ENCODE measurements at places on chromosomes 16 and 17. TPM values are rescaled to one million over a fixed set of nuclear protein-coding genes. Genes with fewer than 3 reads are reported as not detected.
A peak's percentile ranks its signal among the peaks of the same experiment; 100 is the strongest.

Gene STX1B
- 4.0 TPM for total RNA-seq

Gene MFAP4
- total RNA-seq, result 312 TPM

DNA sequence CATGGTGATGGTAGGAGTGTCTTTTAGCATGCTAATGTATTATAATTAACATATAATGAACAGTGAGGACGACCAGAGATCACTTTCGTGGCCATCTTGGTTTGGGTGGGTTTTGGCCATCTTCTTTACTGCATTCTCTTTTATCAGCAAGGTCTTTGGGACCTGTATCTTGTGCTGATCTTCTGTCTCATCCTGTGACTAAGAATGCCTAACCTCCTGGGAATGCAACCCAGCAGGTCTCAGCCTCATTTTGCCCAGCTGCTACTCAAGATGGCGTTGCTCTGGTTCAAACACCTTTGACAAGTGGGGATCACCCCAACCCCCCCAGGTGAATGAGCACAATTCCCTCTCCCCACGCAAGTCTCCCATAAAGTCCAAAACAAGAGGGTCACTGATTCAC, 49.3 kb upstream of the ETV4 start:
- DNase-seq, result no peak
- H3K4me1 ChIP-seq, result peaks cover 45% of the 10 kb centered on the region
- H3K27me3 ChIP-seq, result no peaks in the 10 kb centered on the region
- no peak overlapping the region for H3K4me3 ChIP-seq

- no peak overlapping the region for H3K4me3 ChIP-seq
- H3K27ac ChIP-seq, result no peak overlapping the region
- H3K4me1 ChIP-seq, result no peaks in the 10 kb centered on the region
- H3K27me3 ChIP-seq, result no peaks in the 10 kb centered on the region
- peaks cover 16% of the 10 kb centered on the region for H3K36me3 ChIP-seq
Observed at GRCh38 chr17:4040784-4041183, 76.5 kb upstream of the ATP2A3 start.

GRCh38 chr17:49510059-49510719, 15.1 kb downstream of the NGFR start:
- no peak overlapping the region for H3K4me3 ChIP-seq
- peaks cover 19% of the 10 kb centered on the region for H3K4me1 ChIP-seq
- peaks cover 1% of the 10 kb centered on the region for H3K36me3 ChIP-seq
- DNase-seq, result no peak

DNA sequence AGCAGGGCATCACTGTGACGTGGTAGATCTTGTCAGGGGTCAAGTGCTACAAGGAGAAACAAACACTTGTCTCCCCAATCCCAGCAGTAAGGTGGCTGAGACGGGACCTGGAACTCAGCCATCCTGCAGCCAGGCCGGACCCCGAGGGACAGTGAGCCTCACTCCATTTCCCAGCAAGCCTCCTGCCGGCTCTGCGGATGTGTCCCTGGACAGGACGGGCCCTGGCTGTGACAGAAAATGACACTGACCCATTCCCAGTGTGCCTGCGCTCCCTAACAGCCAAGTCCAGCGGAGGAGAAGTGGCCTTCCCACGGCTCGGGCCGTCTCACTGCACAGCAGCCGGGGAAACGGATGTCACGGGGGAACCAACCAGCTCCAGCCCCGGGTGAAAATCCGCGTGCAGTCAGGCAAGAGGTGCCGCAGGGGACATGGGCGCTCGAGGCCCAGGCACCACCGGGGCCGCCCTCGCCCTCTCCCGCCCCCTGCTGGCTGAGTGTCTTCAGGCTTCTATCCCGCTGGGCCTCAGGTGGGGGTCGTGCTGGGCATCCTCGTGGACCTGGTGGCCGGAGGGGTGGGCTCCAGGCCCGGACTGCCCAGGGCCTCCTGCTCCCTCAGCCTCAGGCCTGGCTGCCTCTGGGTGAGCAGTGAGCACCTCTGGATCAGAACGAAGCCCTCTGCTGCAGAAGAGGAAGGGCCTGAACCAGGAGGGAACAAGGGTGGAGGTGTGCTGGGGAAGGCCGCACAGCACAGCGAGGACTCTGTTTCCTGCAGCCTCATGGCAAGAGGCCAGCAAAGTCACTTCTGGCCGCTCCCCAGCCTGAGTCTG, 6.7 kb downstream of the HAGHL start:
- DNase-seq, result peak; percentile 87
- no peaks in the 10 kb centered on the region for H3K4me1 ChIP-seq
- no peaks in the 10 kb centered on the region for H3K27me3 ChIP-seq
- peaks cover 8% of the 10 kb centered on the region for H3K36me3 ChIP-seq
- H3K27ac ChIP-seq, result no peak overlapping the region

All from chondrocyte (in vitro differentiated cells).